ENCODE measurements at places on chromosomes 7 and 10.

DNA sequence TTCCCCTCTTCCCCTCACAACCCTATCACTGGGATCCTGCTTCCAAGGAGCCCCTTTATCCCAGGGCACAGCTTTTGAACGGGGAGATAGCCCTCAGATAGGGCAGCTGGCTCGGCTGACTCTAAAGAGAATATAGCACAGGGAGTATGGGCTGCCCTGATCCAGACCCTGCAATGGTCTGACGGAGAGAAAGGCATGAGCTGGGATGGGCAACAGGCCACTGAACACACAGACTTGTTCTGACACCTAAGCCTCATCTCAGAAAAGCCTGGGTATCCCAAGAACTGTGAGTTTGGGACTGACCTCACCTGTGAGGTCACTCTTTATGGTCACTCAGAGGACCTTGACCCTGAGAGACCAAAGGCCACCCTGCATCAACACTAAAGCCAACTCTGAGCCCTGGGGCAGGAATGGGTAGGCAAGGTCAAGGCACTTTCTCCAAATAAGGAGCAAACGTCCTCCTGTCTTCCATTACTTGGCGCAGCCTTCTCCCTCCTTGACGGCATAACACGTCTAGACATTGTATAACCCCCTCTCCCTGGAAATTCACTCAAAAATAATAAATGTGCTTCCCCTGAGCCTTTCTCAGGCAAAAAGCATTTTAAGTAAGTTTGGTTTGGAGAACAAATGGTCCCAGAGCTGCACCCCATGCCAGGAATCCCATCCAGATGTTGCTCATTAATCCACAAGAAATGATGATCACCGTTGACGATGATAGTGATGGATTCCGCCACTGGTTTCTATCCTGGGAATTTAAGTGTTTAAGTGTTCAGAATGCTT, 8.2 kb upstream of the LRRC18 start:
- no peak for DNase-seq

- peak; percentile 82 for DNase-seq
Measured at GRCh38 chr7:46291601-46292150, 370.6 kb upstream of the IGFBP3 start.

GRCh38 chr10:93573051-93573909, 6.8 kb downstream of the FFAR4 start:
- DNase-seq = no peak

GRCh38 chr7:158295966-158296797, 291.4 kb downstream of the PTPRN2 start:
- no peak for DNase-seq

DNA sequence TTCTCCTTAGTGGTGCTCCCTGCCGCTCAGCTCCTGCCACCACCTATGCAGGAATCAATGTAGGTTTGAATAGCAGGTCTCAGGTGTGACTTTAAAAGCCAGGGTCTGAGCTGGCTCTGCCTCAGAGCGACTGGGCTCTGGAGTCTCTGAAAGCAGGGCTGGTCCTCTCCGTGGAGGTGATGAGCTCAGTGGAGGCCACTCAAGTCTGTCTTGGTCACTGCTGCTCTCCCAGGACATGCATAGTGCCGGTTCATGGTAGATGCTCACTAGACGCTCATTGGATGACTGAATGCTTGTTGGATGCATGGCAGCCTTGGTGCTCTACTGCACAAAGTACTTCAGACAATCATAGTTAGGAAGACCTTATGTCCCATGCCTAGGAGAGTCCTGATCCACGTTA, 45.1 kb upstream of the PTF1A start:
- DNase-seq = no peak

- peak; percentile 15 for DNase-seq
Measured at GRCh38 chr7:27745064-27745583, 5.2 kb downstream of the TAX1BP1 start.

- no peak for DNase-seq
Measured at GRCh38 chr7:98309566-98309965, 28.1 kb downstream of the BRI3 start.

DNA sequence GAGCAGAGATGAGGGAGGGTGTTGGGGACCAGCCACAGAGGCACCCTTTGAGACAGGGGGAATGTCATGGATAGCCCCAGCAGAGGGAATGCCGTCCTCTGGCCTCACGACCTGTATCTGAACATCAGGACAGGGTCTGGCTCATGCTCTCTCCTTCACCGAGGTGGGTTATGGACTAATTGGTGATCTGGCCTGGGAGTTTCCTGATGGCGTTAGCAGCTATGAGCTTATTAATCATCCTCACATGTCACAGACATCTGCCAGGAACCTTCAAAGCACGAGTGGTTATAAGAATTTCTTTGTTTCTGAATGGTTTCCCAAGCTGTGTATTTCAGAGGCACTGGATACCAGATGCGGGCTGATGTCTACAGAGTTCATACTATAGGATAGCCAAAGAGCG, 6.9 kb downstream of the CPA4 start:
- peak; percentile 61 for DNase-seq

GRCh38 chr10:103855852-103856796, 748 bp upstream of the SH3PXD2A start:
- no peak for DNase-seq

DNA sequence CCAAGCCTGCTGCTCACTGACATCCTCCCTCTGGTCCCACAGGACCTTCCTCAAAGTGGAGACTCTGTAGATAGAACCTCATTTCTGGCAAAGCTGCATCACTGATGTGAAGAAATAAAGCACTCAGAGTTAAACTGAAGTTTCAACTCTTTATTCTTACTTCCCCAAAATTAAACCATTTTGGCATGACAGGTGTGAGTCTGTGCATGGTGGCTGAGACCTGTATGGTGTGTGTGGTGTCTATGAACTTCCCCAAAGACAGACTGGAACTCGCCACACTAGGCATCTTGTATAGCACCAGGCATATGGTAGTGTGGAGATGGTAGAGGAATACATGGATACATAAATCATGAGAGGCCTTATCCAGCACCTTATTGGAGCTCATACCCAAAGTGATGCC, 6.6 kb upstream of the WDFY4 start:
- DNase-seq = no peak
